Thoracic aorta (tissue), 2 donors: ENCODE measurements at places on chromosomes 4 and X.

- DNase-seq, result no peak
Measured at GRCh38 chrX:10582215-10582733, 38.1 kb downstream of the MID1 start.

GRCh38 chr4:139279760-139280620 lies at the start of gene MGARP:
TSS of gene MGARP (minus strand) at chr4:139280225. CDS start at chr4:139280158, 67 bp downstream.
- no peak for DNase-seq

GRCh38 chr4:150680651-150681050 lies 98.7 kb downstream of the MAB21L2 start:
- DNase-seq, result no peak

DNA sequence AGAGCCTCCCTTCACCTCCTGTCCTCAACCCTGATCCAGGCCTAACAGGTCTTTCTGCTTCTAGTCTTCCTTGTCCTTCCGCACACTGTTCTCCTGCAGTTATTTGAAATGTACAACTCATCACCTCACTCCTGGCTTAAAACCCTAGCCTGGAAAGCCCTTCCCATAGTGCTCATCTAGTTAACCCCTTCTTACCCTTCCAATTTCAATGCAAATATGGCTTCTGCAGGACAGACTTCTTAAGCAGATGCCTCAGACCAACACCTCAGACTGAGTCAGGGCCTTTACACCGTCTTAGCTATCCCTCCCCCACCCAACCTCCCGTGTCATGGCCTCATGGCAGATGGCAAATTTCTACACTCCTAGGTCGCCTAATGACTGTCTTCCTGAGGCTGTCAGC lies 130.4 kb downstream of the BCOR start:
- no peak for DNase-seq

DNA sequence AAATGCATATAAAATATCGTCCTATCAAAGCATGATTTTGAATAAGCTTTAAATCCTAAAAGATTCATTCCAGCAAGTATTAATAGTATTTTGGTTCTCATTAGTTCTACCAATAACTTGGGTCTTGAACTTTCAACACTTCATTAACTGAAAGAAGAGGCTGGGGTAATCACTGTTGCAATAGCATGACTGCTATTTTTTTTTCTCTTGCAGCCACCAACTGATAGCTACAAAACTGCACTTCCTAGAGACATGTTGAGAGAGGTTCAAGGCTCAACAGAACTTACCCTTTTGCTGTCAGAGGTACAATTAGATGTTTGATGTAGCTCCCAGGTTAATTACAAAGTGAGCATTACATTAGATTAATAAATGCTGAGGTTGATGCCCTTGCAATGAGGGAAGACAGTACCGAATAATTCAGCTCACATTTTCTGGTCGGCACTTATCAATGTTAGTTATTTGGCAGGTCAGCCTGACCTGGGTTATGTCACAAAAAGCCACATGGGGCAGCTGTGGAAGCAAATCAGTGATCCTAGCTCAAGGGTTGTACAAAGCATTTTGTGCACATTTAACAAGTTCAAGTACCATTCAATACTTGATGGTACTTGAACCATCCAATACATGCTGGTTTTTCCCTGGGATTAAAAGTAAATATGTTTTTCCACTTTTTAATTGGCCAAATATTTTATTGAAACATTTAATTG lies 29.9 kb upstream of the TET2 start:
- DNase-seq, result no peak

- no peak for DNase-seq
Measured at GRCh38 chr4:100833906-100834305, 316.1 kb upstream of the EMCN start.

DNA sequence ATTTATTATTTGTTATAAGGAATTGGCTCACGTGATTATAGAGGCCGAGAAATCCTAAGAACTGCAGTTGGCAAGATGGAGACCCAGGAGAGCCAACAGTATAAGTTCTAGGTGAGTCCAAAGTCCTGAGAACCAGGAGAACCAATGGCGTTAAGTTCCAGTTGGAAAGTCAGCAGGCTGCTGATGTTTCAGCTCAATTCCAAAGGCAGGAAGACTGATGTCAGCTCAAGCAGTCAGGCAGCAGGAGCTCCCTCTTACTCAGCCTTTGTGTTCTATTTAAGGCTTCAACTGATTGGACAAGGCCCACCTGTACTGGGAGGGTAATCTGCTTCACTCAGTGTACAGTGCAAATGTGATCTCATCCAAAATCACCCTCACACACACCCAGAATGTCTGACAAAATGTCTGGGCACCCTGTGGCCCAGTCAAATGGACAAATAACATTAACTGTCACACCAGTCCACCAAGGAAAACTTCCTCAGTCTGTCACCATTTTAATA lies 30.8 kb upstream of the TBL1X start:
- no peak for DNase-seq

DNA sequence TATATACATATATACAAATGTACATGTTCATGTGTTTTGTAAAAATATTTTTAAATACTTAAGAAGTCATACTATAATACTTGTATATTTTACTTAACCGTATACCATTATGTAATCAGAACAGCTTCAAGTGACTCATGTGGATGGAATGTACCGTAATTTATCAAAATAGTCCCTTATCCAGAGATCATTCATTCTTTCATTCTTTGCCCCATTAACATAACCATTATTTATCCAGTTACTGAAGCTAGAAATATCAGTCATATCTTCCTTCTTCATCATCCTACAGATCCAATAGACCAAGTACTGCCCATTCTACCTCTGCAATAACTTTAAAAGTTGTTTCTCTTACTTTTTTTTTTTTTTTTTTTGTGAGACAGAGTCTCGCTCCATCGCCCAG lies 164.2 kb downstream of the MAB21L2 start:
- no peak for DNase-seq

DNA sequence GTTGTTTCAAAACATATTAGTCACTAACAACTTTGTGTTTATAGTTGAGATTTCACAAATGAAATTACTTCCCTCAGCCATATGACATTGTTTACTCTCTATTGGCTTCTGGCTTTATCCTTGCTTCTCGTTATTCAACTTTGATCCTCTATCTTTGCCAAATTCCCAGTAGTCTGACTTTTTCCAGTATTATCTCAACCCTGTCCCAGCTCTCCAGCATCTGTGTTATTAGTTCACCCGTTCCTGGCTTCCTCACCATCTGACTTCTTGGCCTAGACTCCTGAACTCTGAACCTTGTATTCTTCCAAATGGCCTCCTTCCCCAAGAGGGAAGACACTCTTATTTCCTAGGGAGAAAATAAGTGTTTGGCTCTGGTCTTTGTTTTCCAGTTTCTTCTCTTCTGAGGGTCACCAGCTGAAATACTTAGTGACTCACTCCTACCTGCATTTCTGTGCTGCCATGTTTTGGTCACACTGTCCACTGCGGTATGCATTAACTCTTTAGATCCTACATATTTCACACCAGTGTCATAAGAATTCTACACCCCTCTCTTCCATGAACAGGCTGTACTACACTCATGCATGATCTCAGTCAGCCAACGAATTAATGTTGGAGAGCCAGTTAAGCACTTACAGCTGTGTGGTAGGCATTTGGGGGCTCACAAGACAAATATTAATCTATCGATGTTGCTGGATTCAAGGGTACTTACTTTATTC lies 17.0 kb upstream of the ARHGAP24 start:
- no peak for DNase-seq

GRCh38 chr4:17884063-17884462 lies 73.3 kb downstream of the NCAPG start:
- no peak for DNase-seq

- DNase-seq, result no peak
Measured at GRCh38 chr4:4200624-4201023, 26.1 kb downstream of the OTOP1 start.

DNA sequence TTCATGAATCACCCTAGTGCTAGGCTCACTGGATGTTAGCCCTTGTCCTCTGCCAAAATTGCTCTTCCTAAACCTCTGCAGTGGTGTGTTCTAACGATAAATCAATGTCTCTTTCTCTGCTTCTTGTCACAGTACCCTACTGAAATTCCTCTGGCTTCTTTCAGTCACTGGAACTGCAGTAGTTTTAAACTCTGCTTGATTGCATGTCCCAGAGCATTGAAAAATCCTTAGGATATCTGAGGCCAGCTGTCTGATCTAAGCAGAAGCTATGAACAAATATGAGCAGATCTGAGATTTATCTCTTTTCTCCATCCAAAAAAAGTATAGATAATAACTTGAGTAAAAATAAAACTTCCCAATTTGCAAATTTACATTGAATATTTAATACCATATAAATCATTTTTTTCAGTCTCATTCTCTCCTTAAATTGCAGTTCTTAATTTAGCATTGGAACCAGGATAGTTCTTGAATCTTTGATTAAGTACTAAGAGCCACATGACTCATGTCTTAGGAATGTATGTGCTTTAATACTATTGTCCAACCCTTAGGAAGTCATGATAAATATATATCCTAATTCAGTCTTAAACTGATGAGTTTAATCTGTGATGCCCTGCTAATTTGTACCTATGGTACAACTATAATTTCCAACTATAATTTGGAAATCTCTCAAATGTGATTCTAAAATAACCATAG lies 169.7 kb downstream of the PDHA2 start:
- no peak for DNase-seq

DNA sequence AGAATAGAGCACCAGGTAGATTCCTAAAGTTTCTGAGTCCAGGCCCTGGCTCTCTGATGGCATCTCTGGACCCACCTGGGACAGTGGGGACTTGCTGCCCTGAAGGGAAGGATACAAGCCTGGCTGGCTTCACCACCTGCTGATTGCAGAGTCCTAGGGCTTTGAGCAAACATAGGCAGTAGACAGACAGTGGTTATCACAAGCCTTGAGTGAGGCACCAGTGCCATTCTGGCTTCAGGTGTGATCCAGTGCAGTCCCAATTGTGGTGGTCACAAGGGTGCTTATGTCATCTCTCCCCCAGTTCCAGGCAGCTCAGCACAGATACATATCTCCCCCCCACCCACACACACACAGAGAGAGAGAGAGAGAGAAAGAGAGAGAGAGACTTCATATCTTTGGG lies 6.6 kb upstream of the PRRG3 start:
- no peak for DNase-seq

DNA sequence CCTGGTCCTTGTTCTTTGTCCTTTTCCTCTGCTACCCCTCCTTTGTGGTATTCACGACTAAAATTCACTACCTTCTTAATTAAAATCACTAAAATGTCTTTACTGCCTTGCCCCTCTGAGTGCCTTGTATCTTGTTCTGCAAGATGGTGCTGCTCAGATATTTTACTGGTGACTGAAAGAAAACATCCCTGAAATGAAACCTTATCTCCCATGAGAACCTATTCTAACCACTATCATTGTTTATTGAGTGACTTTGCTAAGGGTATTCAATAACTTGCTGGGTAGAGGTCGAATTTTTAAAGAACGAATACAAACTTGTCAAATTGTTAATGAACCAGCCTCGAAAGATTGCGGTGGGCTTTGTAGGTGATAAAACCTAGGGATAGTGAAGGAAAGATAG lies 52.8 kb downstream of the SPRY1 start:
- no peak for DNase-seq

DNA sequence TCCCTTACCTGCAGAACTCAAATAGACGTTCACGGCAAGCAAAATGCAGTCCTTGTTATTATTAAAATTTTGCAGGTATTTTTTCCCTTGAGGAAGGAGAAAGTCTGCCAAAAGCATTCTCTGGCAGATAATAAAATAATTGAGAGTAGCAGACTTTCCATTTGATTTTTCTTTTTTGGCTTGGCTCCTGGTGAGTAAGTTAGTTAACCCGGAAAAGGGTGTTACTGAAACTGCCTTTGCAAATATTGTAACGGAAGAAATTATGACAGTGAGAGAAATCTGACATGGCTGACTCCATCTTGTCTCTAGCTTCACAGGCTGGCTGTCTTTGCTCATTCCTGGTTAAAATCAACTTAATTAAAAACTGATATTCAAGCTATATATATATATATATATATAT lies 100.5 kb downstream of the GPR143 start:
- DNase-seq, result no peak

GRCh38 chrX:115565888-115566287 lies 4.9 kb downstream of the PLS3 start:
- no peak for DNase-seq

DNA sequence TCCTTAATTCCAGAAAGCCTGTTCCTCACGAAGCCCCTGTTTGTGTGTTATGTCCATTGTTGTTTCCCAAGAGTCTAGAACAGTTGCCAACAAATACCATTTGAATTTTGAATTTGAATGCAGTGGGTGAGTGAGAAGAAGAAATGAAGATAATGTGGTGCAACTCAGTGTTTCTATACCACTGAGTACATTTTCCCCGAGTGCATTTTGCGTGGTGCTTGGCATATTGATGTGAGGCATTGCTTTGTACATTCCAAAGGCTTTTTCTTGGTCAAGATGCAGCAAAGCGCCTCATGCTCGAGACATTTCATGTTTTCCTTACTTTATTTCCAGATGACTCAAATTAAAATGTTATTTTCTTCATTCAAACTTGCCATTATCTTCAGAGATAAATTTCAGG lies 253.1 kb upstream of the RPS6KA3 start:
- no peak for DNase-seq

DNA sequence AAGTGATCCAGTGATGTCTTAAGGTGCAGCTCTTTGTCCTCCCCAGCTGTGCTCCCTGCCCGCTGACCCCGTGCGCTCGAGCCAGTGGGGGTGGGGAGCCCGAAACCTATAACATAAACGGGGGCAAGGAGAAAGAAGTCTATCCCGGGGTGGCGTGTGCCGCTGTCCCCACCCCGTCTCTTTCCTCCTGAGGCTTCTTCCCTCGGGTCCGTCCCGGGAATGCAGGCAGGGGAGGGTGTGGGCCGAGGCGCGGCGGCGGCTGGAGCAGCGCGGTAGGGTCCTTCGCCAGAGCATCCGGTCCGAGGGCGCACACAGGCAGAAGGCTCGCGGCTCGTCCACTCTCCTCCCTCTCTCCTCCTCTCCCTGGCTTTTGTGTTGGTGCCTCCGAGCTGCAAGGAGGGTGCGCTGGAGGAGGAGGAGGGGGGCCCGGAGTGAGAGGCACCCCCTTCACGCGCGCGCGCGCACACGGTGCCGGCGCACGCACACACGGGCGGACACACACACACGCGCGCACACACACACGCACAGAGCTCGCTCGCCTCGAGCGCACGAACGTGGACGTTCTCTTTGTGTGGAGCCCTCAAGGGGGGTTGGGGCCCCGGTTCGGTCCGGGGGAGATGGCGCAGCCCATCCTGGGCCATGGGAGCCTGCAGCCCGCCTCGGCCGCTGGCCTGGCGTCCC lies at the start of gene RAB33A:
RAB33A (plus strand) TSS at position 517 of the 681 bp plus-strand sequence; CDS start at position 618, 101 bp downstream.
- no peak for DNase-seq

GRCh38 chr4:48237996-48238645 lies 31.5 kb downstream of the TEC start:
- no peak for DNase-seq
